ENCODE measurements at places on chromosomes 13 and 19. TPM values are rescaled to one million over a fixed set of nuclear protein-coding genes. Genes with fewer than 3 reads are reported as not detected.
A peak's percentile ranks its signal among the peaks of the same experiment; 100 is the strongest.

GRCh38 chr13:114272977-114273376, 8.4 kb upstream of the UPF3A start:
- DNase-seq: no peak

- no peak for DNase-seq
These were observed at the start of gene GPR18 for GRCh38 chr13:99258210-99258860. Gene GPR18, minus strand, starts transcription at chr13:99258379. Its CDS starts 2,507 bp downstream, at chr13:99255872.

DNA sequence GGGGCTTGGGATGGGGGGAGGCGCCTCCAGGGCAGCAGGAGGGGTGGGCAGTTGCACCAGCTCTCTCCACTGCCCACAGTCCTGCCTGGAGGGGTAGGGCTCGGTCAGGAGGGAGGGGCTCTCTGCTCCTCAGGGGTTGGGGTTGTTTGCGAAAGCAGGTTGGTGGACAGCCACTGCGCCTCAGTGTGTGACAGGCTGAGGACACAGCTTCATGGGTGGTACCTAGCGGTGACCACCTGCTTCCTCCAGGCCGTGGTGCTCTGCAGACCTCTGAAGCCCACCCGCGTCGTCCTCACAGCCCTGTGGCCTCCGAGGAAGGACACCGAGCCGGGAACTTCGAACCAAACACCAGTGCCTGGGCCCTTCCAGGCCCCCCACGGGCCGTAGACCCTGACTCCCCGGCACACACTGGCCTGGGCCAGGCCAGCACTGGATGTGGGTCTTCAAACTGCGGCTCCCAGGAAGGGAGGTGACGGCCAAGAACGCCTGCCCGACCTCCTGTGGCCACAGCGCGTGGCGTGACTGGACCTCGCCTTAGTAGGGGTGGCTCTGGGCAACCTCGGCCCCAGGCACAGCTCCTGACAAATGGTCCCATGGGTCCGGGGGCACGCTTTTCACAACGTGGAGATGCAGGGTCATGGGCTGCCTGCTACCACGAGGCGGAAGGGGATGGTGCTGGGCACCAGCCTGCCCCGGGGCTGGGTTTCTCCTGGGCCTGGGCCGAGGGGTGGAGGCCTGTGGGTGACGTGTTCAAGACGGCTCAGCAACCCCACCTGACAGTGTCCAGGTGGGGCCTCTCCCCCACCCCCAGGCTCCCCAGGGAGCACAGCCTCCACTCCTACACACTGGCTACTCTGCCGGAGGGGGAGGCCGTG, 173.2 kb downstream of the KDM4B start:
- peak; percentile 15 for DNase-seq

ING1 gene
- 6.3 TPM for total RNA-seq

- DNase-seq: no peak
These were observed 1550.8 kb upstream of the SLC10A2 start for GRCh38 chr13:104616990-104617389.

DNA sequence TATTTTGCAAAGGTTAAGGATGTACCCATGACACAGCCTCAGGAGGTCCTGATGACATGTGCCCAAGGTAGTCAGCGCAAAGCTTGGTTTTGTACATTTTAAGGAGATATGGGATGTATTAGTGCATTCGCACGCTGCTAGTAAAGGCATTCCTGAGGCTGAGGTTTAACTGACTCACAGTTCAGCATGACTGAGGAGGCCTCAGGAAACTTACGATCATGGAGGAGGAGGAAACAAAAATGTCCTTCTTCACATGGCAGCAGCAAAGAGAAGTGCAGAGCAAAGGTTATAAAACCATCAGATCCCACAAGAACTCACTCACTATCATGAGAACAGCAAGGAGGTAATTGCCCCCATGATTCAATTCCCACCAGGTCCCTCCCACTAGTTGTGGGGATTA, 1017.4 kb downstream of the EFNB2 start:
- no peak for DNase-seq

FFAR1 gene
- total RNA-seq: not detected

PLIN5 gene
- total RNA-seq: 32.7 TPM

SWSAP1 gene
- 1.5 TPM for total RNA-seq

GRCh38 chr19:33064792-33065550, at the start of gene RHPN2:
Gene RHPN2, minus strand, starts transcription at chr19:33064888. Its CDS starts 36 bp downstream, at chr19:33064852.
- DNase-seq: peak; percentile 71

DNA sequence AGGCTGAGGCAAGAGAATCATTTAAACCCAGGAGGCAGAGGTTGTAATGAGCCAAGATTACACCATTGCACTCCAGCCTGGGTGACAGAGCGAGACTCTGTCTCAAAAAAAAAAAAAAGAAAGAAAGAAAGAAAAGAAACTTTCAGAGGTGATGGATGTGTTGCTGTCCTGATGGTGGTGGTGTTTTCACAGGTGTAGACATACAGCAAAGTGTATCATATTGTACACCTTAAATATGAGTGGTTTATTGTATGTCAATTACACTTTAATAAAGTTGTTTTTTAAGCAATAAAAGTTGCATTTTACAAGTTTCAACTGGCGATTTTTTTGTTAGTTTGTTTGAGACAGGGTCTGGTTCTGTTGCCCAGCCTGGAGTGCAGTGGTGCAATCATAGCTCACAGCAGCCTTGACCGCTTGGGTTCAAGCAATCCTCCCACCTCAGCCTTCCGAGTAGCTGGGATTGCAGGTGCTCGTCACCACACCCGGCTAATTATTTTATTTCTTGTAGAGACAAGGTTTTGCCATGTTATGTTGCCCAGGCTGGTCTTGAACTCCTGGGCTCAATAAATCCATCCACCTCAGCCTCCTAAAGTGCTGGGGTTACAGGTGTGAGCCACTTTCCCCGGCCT, 13.5 kb upstream of the INSR start:
- no peak for DNase-seq

GRCh38 chr13:97279913-97280312, 57.8 kb downstream of the MBNL2 start:
- no peak for DNase-seq

KRTDAP gene
- total RNA-seq: not detected

DNA sequence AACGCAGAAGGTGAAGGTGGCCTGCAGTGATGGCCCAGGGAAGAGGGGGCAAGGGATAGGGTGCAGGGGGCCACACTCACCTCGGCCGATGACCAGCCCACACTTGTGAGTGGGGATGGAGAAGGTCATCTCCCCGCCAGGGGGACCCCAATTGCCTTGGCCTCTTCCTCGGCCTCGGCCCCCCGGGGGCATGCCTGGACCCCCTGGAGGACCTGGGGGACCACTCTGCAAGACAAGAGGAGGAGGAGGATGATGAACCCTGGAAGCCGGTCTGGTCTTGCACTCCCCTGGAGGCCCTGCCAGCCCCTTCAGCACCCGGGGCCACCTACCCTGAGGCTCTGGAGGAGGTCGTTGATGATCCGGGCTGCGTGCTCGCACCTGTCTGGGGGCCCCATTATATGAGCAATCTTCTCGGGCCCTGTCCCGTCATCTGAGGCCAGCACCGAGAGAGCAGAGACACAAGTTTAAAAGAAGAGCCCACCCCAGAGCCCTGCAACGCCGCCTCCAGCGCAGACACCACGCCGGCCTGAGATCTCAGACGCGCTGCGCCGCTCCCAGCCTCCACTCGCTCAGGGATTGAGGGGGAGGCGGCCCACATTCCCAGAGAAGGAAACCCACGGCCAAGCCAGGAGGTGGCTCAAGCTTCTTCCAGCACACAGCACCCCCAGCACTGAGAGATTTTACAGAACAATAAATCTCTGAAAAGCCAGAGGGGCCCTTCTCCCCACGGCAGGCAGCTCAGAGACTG, 7.8 kb downstream of the KHSRP start:
- DNase-seq: no peak

All from left cardiac atrium (tissue), 4 donors.